ENCODE measurements at places on chromosomes 3 and 15.

DNA sequence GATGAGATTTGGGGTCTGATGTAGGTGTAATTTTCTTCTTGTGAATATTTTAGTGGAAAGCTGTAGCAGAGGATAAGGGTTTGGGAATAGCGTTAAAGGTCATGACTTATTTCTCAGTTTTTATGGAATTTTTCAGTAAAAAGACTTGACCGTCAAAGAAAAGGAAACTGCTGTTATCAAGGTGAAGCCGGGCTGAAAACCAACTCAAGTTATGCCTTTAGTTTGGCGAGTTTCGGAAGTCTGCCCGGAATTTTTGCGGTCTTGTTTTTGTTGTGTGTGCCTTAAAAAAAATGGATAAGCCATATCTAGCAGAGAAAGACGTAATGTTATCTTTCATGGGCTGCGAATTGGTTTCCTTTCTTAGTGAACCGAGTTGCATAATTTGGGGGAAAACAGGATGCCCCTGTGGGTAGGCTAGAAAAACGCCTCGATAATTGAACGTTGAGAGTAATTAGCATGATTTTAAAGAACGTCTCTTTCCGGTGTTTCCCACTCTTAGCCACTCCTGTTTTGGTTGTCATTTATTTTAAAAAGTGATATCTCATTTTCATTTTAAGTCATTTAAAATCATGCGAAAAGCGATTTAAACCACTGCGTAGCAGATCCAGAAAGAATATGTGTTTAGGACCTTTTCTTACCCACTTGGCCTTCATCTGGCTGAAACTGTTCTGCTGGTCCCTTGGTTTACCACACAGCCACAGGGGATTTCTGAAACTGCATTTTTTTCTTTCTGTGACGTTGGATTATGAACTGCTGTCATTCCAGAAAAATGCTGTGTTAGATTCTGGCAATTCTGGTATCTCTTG is 1.1 kb downstream of the NFKBIZ start:
- peak; percentile 68 for DNase-seq

DNA sequence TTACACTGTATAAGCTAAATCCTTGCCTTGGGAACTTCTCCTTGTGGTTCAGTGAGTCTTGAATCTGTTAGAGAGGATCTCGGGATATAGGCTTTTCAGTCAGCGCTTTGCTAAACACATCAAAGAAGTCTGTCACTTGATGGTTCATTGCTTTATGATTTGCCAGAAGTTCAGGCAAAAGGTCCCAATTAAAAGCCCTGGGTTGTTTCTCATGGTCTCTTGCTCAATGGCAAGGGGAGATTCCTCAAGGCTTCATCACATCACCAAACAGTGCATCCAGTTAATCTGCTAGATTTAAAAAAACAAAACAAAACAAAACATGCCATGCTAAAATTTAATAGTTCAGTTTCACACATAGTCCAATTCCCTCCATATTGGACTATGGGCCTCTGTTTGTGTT is 114.8 kb downstream of the FILIP1L start:
- DNase-seq: no peak

DNA sequence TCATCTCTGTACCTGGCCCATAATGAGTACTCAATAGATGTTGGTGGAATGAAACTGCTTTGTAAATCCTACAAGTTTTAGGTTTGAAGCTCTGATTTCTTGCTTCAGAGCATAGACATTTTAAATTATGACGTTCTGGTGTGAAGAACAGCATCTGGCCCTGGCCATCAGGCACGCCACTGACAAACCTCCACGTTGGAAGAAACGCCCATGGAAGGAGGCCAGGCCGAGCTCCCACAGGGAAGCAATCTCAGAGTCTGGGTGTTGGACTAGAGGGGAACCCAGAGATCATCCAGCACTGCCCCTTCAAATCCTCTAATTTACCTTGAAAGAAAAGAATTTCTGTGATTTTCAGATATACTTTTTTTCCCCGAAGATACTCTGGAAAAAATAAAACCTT is 328.1 kb upstream of the RGMA start:
- no peak for DNase-seq

DNA sequence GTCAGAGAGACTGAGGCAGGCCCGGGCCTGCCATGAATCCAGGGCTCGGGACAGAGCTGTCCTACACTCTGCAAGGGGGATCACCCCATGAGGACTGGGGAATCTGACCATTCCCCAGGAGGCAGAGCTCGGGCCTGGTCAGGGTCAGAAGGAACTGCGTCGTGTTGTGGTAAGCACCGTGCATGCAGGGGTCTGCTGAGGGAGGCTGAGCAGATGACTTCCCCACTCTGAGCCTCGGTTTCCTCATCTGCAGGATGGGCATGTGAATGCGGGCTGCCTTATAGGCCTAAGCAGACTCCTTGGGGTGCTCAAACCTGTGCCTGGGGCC is 61.6 kb upstream of the IQSEC1 start:
- DNase-seq: no peak

DNA sequence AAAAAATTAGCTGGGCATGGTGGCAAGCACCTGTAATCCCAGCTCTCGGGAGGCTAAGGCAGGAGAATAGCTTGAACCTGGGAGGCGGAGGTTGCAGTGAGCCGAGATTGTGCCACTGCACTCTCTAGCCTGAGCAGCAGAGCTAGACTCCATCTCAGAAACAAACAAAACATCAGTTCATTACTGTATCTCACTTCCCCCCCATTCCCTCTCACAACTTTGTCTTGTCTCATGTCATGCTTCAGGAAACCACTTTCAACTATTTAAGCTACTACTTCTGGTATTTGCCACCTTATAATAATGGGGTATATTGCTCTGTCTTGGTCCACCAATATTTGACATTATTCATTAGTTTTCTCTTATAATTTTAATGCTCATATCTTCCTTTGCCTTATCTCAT is 26.2 kb downstream of the PIK3CA start:
- DNase-seq: no peak
